Metanephros (tissue), 2 donors: ENCODE measurements at places on chromosomes 1 and 21. TPM values are rescaled to one million over a fixed set of nuclear protein-coding genes. Genes with fewer than 3 reads are reported as not detected.

Gene GBP6
- total RNA-seq, result 0.12 TPM

Gene COL24A1
- total RNA-seq, result 1.9 TPM

Gene FBXO44
- total RNA-seq, result 19.7 TPM

Gene RC3H1
- 26.3 TPM for total RNA-seq

Gene RNF2
- total RNA-seq, result 50.7 TPM

Gene NBPF20
- 4.1 TPM for total RNA-seq

Gene TEKT2
- total RNA-seq, result 5.0 TPM

Gene TTC24
- 0.58 TPM for total RNA-seq

Gene CADM3
- total RNA-seq, result 0.88 TPM

Gene TRIM45
- 13.5 TPM for total RNA-seq

Gene CSRP1
- 296 TPM for total RNA-seq

Gene SPRR1A
- not detected for total RNA-seq

Gene NPHS2
- 46.4 TPM for total RNA-seq

Gene TEDDM1
- total RNA-seq, result not detected

Gene CFAP45
- total RNA-seq, result 0.41 TPM

Gene RIPPLY3
- total RNA-seq, result 0.99 TPM

Gene GBP4
- total RNA-seq, result 9.6 TPM

Gene CLK2
- 63.5 TPM for total RNA-seq

Gene VSIG8
- 0.23 TPM for total RNA-seq

Gene UQCRHL
- 4.7 TPM for total RNA-seq

Gene WLS
- total RNA-seq, result 102 TPM

Gene KRTAP19-1
- total RNA-seq, result not detected

Gene ACTL8
- not detected for total RNA-seq

Gene FAM89A
- total RNA-seq, result 9.5 TPM

Gene CLCA2
- total RNA-seq, result not detected

Gene KIF21B
- total RNA-seq, result 3.2 TPM

Gene C1orf116
- total RNA-seq, result 13.3 TPM

Gene COL9A2
- 18.7 TPM for total RNA-seq

Gene FCRL1
- total RNA-seq, result 2.2 TPM

Gene AMY1C
- not detected for total RNA-seq

Gene IFNLR1
- 3.6 TPM for total RNA-seq

Gene LEPR
- total RNA-seq, result 13.5 TPM

Gene HFM1
- 9.0 TPM for total RNA-seq

Gene KRTAP19-4
- total RNA-seq, result not detected

Gene EPHA2
- 32.3 TPM for total RNA-seq

Gene C1orf141
- not detected for total RNA-seq

Gene CHRNB2
- total RNA-seq, result 0.35 TPM

Gene CYP4A22
- 0.47 TPM for total RNA-seq

Gene MPZL1
- total RNA-seq, result 76.5 TPM

Gene TRNP1
- total RNA-seq, result 4.4 TPM

Gene RIMS3
- 0.99 TPM for total RNA-seq

Gene PALMD
- 12.4 TPM for total RNA-seq

Gene CCDC30
- 16.0 TPM for total RNA-seq

Gene AMPD1
- 22.7 TPM for total RNA-seq

Gene PPIH
- 25.9 TPM for total RNA-seq

Gene RNPC3
- total RNA-seq, result 29.0 TPM

Gene TTC22
- total RNA-seq, result 6.8 TPM

Gene MFAP2
- 66.2 TPM for total RNA-seq

Gene HSF2BP
- 3.0 TPM for total RNA-seq

Gene UBL4B
- not detected for total RNA-seq

Gene FMO2
- 4.8 TPM for total RNA-seq

Gene SERPINC1
- not detected for total RNA-seq

Gene S100A11
- 48.2 TPM for total RNA-seq

Gene VWA5B1
- 2.4 TPM for total RNA-seq

Gene MYCL
- 10.7 TPM for total RNA-seq

Gene RUNX1
- 16.4 TPM for total RNA-seq

Gene S100A16
- 78.6 TPM for total RNA-seq

Gene S100A2
- 5.3 TPM for total RNA-seq

Gene CELA2A
- total RNA-seq, result not detected
